ENCODE measurements at places on chromosomes 1 and 21.

DNA sequence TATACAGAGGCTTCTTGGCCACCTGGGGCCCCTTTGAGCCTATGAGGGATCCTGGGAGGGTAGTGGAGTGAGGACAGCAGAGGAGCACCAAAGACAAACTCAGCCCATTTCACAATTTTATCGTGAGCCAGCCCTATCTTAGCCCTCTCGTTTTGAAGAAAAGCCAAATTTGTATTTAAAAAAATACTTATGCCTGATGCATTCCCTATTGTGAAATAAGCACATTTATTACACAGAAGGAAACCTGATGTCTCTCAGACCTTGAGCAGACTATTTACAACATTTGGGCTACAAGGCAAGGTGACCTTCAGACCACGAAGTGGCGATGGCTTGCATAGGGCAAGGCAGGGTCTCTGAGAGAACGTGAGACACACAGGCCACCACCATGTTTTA, 41.3 kb upstream of the H6PD start:
- H3K4me1 ChIP-seq, result no peaks in the 10 kb centered on the region
- no peak overlapping the region for H3K4me3 ChIP-seq
- no peaks in the 10 kb centered on the region for H3K27me3 ChIP-seq
- H3K36me3 ChIP-seq, result no peaks in the 10 kb centered on the region
- DNase-seq, result no peak

DNA sequence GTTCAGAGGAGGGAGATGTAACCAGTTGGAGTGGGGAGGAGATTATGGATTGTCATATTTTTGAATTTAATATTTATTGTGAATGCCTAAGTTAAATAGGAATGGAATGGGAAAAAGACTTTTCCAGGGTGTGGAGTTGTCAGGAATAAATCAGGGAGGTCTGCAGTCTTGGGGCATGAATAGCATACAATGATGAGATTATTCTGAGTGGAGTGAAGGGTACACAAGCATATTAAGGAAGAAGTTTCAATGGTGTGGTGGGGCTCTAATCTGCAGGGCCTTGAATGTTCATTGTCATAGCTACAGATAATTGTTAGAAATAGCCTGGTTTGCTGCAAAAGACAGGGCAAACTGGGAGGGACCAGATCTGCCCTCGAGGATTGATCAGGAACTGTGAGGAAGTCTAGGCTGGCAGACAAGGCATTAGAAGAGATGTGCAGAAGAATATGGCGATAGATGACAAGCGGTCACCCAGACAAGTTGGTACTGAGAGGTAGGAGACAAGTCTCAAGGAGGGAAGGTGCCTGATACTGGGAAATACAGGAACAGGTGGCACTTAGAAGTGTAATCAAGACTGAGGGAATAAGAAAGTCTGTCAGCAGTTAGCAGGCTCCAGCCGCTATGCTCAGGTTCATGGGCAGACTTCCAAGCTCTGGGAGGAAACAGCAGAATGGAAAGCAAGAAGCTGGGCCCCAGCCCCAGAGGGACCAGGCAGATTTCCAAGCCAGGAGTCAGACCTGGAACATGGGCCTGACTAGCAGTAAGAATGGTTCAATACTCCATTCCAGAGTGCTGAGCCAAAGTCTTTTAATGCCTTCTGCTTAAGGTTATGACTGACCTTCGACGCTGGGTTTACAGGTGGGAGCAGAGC, 20.9 kb upstream of the RGL1 start:
- H3K4me1 ChIP-seq, result no peaks in the 10 kb centered on the region
- no peak overlapping the region for H3K4me3 ChIP-seq
- H3K27me3 ChIP-seq, result no peaks in the 10 kb centered on the region
- DNase-seq, result no peak
- no peaks in the 10 kb centered on the region for H3K36me3 ChIP-seq
- H3K27ac ChIP-seq, result no peak overlapping the region

- no peak overlapping the region for H3K4me3 ChIP-seq
- DNase-seq, result no peak
- H3K36me3 ChIP-seq, result no peaks in the 10 kb centered on the region
- H3K27ac ChIP-seq, result no peak overlapping the region
Measured at GRCh38 chr1:214384373-214385079, 103.6 kb downstream of the SMYD2 start.

- no peaks in the 10 kb centered on the region for H3K27me3 ChIP-seq
- no peak overlapping the region for H3K4me3 ChIP-seq
- no peak for DNase-seq
- no peak overlapping the region for H3K27ac ChIP-seq
- H3K4me1 ChIP-seq, result no peaks in the 10 kb centered on the region
Measured at GRCh38 chr21:16241479-16241963, 511.7 kb downstream of the USP25 start.

GRCh38 chr1:39826583-39826982, 37.9 kb upstream of the BMP8B start:
- no peak for DNase-seq
- H3K27ac ChIP-seq, result no peak overlapping the region
- no peaks in the 10 kb centered on the region for H3K27me3 ChIP-seq
- no peaks in the 10 kb centered on the region for H3K4me1 ChIP-seq
- no peaks in the 10 kb centered on the region for H3K36me3 ChIP-seq
- no peak overlapping the region for H3K4me3 ChIP-seq

- no peaks in the 10 kb centered on the region for H3K36me3 ChIP-seq
- H3K27ac ChIP-seq, result no peak overlapping the region
- peaks cover 8% of the 10 kb centered on the region for H3K27me3 ChIP-seq
- DNase-seq, result no peak
Measured at GRCh38 chr1:65147424-65148177, 402 bp upstream of the AK4 start.

All from effector memory CD4-positive, alpha-beta T cell (primary cell).